ENCODE measurements at places on chromosomes 12 and 14.

DNA sequence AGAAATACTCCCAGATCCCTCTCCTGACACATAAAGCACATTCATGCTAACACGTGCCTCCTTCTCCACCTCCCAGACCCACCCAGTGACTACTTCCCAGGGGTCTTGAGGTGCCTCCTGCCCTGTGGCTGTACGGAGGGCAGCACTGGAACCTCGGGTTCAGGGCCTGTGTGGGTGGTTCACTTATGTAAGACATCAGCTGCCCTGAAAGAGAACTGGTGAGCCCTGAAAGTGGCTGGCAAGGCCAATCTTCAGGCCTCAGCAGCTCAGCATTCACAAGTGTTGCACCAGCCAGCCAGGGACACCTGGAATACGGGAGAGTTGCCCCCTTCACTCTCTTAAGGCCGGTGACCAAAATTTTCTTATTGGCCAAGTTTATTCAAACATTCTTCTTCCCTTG, 38.9 kb upstream of the NTF3 start:
- DNase-seq: no peak

GRCh38 chr12:64746663-64747062, 12.5 kb downstream of the GNS start:
- DNase-seq: peak; percentile 40

- no peak for DNase-seq
Measured at GRCh38 chr14:40576880-40577478, 1029.7 kb upstream of the LRFN5 start.

DNA sequence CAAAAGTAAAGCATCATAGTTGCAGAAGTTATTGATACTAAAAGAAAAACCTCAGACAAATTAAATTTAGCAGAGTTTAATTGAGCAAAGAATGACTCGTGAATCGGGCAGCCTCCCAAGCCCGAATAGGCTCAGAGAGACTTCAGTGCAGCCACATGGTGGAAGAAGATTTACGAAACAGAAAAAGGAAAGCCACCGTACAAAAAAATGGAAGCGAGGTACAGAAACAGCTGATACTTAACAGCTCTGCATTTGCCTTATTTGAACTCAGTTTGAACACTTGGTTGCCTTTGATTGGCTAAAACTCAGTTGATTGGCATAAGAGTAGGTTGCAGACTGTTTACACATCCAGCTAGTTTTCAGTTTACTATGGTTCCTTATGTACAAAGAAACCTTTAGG, 12.9 kb downstream of the TTC9 start:
- no peak for DNase-seq

GRCh38 chr12:34605955-34606748, 583.9 kb downstream of the ALG10 start:
- DNase-seq: no peak

DNA sequence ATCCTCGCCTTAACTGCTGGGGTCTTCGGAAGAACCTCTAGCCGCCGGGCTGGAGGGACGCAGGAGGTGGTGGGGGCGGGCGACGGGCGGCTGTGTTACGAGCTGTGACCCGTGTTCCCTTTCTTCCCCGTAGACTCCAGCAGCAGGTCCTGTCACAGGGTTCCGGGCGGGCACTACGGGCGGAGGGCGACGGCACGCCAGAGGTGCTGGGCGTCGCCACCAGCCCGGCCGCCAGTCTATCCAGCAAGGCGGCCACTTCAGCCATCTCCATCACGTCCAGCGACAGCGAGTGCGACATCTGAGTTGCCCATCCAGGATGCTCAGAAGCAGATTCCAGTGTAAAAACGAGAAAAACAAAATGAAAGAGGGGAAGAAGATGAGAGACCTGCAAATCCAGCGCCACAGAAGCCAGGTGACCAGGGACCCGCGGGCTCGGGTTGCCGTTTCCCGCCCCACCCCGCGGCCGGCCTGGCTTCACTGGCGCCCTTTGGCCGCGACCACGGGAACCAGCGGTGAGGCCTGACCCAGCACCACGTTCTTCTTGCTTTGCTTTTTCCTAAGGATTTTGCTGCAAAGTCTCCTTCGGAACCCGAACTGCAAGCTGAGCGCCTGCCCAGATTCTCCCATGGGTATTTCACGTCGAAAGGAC, 2.1 kb downstream of the SIX6 start:
- DNase-seq: no peak

- no peak for DNase-seq
Measured at GRCh38 chr12:51949342-51950030, 2.0 kb upstream of the ACVR1B start.

DNA sequence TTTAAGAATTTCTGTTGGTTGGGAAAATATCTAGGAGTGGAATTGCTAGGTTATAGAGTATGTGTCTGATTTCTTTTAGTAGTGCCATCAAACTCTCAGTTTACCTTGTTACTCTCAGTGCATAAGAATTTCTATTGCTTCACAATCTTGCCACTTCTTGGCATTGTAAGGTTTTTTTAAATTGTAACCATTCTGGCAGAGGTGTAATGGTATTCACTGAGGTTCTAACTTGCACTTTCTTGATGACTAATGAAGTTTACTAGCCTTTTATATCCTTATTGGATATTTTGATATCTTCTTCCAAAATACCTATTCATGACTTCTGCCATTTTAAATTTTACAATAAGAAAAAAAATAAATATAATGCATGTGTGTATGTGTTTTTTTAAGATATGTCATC, 478.0 kb downstream of the NAV3 start:
- no peak for DNase-seq

GRCh38 chr12:109759595-109759994, 46.0 kb downstream of the FAM222A start:
- no peak for DNase-seq

GRCh38 chr12:5154091-5154490, 110.4 kb downstream of the KCNA5 start:
- no peak for DNase-seq

DNA sequence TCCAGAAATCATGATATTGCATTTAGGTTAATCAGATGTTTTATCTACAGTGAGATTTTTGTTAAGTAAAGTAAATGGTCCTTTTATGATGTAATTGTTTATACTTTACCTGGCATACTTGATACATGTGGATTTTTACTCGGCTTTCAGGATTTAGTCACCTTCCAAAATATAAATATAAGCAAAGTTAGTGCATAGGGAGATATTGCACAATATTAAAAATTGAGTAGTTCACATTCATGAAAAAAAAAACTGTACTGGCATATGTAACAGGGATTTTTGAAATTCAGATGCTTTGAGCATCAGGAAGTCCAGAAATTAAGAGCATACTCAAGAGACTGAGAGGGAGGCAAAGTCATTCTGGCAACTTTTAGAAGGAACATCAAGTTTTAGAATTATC, 173.5 kb downstream of the PLCZ1 start:
- DNase-seq: no peak

DNA sequence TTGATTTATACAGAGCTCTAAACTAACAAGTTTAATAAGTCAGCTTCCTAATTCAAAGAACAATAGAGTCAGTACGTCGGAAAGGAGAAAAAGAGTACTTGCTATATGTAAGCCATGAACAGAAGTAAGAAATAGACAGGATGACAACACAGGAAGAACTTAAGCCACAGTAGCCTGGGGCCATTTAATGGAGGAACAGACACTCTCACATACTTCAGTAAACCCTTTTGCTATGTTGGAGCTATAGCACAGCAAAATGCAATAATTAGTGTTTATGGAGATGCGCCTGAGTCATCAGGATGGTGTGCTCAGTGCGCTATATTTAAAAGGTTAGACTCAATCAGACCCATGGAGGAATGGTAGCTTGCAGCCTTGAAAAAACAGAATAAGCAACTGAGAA, 61.0 kb downstream of the SRGAP1 start:
- DNase-seq: no peak

DNA sequence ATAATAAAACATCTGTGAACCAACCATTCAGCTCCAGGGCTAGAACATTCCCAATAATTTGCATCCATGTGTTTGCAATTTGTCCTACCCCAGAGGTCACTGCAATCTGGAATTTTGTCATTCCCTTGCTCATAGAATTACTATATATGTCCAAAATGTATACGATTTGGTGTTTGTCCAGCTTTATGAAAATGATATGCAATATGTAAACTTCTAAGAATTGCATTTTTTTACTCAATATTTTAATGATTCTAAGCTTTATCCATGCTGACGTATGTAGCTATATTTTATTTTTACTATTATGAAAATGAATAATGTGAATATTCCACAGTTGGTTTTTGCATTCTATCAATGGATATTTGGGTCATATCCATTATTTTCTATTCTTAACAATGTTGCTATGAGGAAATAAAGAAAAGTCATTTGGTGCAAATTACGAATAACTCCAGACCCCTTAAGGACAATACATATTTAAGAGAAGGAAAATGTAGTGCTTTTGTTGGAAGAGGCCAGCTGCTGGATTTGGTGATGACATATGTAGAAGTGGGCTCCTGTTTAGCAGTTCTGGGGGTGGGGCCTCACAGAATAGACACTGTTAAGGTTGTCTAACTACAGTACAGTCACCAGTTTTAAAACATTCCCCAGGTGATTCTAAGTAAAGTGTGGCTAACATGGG, 139.4 kb downstream of the SLC38A4 start:
- no peak for DNase-seq

- no peak for DNase-seq
Measured at GRCh38 chr14:64990939-64991338, 4.2 kb downstream of the FNTB start.

DNA sequence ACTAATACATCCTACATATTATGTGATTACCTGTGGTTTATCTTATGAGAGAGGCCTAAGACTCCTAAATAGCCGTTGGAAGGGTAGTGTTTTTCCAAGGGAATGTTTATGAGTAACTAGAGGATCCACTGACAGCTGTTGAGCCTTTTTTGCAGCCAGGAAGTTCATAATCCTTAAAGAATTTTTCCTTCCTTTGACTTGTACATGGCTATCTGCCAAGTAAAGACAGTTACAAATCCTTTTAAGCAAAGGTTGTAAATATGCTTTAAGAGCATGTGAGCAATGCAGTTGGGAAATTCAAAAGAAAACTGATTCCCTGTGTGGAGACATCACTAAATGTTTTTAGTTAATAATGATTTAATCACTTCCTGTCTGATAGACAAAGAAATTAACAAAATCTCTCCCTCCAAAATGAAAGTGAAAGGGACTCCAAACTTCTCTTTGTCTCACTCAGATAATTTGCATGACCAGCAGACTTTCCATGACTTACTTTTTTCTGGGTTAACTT, 333.8 kb downstream of the PDZRN4 start:
- DNase-seq: peak; percentile 70

DNA sequence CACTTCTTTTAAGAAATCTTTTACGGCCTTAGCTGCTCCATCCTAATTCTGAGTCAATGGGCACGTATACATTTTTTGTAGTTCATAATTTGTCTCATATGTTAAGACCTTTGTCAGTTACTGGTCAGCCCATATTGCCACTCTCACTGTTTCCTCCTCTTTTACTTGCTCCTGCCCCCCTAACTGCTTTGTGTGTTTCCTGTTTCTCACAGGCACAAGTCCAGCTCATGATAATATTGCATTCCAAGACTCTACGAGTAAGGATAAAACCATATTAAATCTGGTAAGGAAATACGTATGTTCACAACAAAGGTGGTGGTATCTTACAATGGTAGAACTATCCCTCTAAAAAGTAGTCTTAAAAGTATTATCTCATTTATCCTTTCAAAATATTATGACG, 111.7 kb downstream of the DNAI7 start:
- no peak for DNase-seq

DNA sequence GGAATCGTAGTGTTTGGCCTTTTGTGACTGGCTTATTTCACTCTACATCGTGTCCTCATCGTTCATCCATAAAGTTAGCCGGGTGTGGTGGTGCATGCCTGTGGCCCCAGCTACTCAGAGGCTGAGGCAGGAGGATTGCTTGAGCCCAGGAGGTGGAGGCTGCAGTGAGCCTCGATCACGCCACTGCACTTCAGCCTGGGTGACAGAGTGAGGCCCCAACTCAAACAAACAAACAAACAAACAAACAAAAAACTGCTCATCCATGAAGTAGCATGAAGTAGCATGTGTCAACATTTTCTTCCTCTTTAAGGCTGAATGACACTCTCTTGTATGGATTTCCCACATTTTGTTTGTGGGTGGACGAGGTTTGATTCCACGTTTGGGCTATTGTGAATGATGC, 44.0 kb upstream of the MEG3 start:
- DNase-seq: no peak

GRCh38 chr12:54596526-54596946, 8.1 kb upstream of the PPP1R1A start:
- DNase-seq: peak; percentile 64

DNA sequence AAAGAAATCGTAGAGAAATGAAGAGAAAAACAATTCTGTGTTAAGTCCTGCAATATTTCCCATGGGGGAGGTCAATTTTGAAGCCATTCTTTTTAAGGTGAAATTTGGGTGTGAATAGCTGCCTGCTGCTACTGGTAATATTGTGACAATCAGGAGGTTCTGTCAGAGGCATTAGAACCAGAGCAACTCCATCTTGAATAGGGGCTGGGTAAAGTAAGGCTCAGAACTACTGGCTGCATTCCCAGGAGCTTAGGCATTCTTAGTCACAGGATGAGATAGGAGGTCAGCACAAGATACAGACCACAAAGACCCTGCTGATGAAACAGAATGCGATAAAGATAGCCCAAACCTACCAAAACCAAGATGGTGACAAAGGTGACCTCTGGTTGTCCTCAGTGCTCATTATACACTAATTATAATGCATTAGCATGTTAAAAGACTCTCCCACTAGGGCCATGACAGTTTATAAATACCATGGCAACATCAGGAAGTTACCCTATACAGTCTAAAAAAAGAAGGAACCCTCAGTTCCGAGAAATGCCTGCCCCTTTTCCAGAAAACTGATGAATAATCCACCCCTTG, 24.8 kb upstream of the MTHFD1 start:
- DNase-seq: peak; percentile 45

- DNase-seq: no peak
Measured at GRCh38 chr14:62614122-62614521, 431.1 kb downstream of the KCNH5 start.

DNA sequence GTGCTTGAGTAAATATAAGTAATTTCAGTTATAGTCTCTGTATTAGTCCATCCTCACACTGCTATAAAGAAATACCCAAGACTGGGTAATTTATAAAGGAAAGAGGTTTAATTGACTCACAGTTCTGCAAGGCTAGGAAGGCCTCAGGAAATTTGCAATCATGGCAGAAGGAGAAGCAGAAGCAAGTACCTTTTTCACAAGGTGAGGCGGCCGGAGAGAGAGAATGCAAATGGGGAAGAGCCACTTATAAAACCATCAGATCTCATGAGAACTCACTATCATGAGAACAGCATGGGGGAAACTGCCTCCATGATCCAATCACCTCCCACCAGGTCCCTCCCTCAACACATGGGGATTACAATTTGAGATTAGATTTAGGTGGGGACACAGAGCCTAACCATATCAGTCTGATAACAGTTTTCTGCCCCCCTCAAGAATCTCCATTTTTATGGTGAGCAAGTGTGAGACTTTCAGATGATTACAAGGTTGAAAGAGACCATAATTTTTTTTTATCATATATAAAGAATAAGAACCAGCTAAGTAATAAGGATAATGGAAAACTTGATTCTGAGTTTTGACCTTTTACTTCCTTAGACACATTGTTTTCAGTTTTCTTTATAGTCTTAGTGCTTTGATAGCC, 35.6 kb downstream of the LEMD3 start:
- DNase-seq: no peak
